ENCODE measurements at places on chromosomes 13 and 19.

DNA sequence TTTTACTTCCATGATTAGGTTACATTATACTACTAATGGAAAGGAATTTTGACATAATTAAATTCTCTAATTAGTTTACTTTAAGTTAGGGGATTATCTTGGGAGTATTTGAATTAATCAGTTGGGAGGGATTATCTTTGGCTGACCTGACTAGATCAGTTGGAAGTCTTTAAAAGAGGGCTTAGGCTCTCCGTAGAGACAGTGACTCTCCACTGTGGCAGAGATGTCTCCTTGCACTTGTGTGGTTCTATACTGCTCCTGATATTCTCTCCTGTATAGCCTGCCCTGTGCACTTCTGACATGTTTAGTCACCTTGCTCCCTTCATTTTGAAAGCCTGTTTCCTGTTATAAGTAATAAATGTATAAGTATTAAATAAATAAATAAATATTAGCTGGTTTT, 1612.3 kb upstream of the PRR20A start:
- no peak for DNase-seq

GRCh38 chr19:34975056-34975455, 11.0 kb upstream of the ZNF792 start:
- no peak for DNase-seq

- DNase-seq = peak; percentile 46
These were observed 1.1 kb downstream of the NAXD start for GRCh38 chr13:110616103-110617101.

DNA sequence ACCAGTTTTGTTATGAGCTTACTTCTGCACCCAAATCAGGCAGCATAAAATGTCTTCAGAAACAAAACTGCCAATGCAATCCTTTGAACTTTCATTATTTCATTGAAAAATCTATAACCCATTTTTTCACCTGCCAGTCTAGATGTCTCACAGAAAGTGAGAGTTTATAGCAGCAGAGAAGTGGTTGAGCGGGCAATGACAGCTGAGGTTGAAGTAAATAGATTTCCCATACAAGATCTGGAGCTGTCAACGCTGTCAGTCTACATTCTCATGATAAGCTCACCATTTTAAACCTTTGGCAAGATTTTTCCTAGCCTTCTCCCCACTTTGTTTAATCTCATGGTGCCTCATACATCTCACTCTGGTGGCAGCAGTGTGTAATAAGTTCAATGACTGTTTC, 1144.9 kb upstream of the PCDH9 start:
- DNase-seq = no peak

GRCh38 chr13:67229481-67230403, at the start of gene PCDH9:
TSS of gene PCDH9 (minus strand) at chr13:67230336. CDS start at chr13:67228440, 1,896 bp downstream.
- DNase-seq = peak; percentile 13

DNA sequence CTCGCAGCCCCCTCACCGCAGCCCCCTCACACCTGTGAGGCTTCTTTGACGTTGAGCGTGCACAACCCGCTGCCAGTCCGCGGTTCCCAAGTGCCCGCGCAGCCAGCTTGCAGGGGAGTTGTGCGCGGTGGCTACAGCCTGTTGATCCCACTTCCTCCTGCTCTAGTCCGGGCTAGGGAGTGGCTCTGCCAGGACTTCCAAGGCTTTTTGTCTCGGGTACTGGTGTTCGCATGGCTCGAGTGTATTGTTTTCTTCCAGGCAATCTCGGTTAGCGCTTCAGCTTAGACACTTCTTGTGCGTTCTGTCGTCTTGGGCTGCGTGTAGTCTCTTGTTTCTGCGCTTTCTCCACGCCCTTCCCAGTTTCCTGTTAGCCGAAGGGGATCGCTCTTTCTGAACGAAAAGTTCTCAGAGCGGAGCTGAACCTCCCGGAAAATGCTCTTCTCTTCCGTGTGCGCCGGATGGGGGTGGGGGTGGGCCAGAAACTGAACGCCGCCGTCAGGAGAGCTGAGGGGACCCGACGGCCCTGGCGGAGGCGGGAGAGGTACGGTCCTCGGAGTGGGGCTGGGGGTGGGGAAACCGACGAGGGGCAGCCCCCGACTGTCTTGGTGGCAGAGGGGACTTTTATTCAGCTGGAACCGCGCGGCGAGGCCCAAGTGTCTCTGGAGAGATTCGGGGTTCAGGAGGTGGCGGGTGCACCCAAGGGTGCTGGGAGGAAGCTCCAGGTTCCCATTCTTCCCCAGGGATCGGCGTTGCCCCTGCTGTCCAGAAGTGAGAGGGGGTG, 697 bp upstream of the DGKH start:
- DNase-seq = peak; percentile 65

DNA sequence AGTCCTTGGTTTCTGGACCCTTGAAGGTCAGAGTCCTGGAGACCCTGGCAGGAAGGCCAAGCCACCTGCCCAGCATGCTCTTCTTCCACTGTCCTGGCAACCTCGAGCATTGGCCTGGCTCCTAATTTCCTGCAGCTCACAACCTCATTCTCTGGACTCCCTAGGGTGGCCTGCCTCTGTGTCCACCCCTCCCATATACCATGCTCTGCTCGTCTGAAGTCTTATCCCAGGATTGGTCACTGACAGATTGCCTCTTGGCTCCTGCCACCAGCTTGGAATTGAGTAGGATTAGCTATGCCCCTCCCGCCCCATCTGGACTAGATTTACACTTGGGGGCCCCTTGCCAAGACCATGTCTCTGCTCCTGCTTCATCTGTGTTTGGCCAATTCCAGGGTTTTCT, 17.1 kb upstream of the WASF3 start:
- no peak for DNase-seq

- no peak for DNase-seq
These were observed 60.6 kb upstream of the ZNF724 start for GRCh38 chr19:23310729-23311211.

DNA sequence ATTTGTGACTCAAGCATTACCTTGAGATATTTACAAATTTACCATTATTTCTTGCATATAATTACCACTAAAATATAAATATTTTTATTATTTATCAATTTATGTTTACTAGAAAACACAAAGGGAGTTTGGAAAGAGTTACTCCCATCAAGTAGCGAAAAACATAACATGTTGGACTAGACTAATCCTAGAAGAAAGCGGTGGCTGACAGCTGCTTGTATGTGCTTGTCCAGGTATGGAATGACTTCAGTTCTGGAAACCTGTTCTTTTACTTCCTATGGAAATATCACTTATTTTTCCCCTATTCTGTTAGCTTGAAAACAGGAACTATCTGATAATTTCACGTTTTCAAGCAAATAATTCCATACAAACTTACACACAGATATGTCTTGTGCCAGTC, 28.5 kb downstream of the SLITRK1 start:
- no peak for DNase-seq

GRCh38 chr19:3146677-3147100, 10.9 kb downstream of the GNA15 start:
- DNase-seq = no peak

DNA sequence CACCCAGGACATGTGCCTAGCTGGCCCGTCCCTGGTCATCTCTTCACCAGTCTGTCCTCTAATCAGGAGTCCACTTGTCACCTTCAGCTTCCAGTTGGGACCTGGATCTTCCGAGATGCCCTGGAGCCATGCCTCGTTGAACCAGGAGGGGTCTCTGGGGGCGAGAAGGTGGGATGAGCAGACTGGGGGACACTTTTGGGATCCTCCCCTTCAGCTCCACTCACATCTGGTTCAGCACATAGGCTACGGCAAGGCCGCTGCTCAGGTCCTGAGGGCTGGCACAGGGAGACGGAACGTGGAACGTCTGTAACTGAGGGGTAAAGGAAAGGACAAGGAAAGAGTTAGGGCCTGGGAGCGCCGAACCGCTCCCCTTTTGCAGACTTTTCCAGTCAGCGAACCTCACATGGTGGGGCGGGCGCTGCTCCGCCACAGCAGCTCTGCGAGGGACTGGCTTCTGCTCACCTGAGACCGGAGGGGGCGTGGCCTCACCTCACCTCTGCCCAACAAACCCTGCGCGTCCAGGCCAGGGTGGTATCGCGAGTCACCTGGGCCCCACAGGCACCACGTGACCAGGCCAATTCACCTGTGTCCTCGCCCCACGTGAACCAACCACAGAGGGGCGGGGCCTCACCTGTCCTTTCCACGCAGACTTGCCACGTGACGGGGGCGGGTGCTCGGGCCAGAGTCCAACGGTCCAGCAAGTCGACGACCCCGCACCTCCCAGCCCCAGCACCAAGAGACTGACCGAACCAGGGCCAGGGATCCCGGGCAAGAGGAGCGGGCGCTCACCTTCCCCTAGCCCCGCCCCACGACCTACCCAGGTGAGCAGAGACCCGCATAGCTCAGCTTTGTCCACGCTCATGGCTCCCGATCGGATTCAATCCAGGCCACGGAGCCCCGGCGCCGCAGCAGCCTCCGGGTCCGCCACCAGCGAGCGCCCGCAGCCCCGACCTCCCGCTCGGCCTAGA, at the start of gene HOOK2:
Gene HOOK2 (minus strand): TSS at position 965 of the 968 bp plus-strand sequence. CDS start 103 bp downstream, at position 862.
- DNase-seq = no peak

DNA sequence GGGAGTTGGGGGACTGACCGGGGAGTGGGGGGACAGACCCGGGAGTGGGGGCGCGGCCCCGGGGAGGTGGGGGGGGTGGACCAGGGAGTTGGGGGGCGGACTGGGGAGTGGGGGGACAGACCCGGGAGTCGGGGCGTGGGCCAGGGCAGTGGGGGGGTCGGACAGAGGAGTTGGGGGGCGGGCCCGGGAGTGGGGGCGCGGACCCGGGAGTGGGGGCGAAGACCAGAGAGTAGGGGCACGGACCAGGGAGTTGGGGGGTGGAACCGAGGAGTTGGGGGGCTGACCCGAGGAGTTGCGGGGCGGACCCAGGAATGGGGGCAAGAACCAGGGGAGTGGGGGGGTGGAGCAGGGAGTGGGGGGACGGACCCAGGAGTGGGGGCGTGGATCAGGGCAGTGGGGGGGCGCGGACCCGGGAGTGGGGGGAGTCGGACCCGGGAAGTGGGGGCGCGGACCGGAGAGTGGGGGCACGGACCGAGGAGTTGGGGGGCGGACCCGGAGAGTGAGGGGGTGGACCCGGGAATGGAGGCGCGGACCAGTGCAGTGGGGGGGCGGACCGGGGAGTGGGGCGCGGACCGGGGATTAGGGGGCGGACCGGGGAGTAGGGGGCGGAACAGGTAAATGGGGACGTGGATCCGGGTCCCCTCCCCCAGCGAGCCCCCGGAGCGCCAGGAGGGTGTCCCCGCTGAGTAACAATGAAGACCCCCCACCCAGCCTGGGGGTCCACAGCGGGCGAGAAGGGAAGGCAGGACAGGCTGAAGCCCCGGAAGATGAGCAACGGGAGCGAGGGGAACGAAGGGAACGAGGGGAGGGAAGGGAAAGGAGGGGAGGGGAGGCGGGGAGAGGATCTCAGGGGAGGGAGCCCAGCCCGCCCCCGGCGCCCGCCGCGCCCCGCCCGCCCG, 589 bp downstream of the R3HDM4 start:
- DNase-seq = no peak

DNA sequence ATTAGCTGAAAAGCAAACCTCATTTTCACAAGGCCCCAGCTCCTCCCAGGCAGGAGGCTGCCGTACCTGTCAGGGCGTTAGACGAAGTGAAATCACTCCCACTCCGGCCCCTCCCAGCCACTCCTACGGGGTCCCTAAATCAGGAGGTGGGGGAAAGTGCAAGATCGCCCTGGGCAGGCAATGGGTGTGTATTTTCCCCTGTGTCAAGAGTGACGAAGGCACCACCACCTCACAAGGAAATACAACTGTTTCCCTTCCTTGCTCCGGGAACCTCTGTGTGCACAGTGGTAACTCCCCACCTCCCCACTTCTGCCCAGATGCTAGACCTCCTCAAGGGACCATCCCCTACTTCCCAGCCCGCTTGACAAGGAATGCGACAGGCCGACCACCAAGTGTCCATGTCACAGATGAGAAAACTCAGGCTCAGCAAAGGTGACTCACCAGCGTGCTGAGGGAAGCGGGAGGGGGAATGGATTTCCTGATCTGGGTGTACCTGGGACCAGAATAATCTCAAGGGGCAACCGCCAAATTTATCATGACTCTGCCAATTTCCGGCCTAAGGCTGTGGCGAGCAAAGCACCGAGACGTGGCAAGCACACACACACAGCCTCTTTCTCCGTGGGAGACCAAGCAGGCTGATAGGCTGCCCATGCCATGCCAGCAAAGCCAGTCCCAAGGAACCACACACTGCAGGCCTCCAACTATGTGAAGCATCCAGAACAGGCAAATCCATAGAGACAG, 7.3 kb downstream of the PPP6R1 start:
- peak; percentile 55 for DNase-seq

DNA sequence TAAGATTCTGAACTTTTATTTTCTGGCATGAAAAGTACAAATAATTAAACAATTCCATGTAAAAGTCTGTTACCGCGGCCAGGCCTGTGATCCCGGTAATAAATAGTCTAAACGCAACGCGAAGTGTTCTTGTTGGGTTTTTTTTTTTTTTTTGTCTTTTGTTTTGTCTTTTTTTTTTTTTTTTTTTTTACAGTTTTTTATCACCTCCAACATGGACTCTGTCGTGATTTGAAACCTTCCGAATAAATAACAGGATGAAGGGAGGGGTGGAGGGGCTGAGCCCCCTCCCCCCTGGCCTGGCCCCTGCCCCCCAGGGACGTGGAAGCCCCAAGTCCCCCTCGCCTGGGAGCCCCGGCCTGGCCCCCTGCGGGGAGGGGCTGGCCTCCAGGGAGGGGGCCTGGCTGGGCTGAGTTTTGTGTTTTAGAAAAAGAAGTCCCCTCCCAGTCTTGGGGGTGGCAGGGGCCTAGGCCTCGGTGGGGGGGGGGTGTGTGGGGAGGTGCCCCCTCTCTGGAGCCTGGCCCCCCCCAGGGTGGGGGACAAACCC, 16.0 kb downstream of the PRKCSH start:
- no peak for DNase-seq

DNA sequence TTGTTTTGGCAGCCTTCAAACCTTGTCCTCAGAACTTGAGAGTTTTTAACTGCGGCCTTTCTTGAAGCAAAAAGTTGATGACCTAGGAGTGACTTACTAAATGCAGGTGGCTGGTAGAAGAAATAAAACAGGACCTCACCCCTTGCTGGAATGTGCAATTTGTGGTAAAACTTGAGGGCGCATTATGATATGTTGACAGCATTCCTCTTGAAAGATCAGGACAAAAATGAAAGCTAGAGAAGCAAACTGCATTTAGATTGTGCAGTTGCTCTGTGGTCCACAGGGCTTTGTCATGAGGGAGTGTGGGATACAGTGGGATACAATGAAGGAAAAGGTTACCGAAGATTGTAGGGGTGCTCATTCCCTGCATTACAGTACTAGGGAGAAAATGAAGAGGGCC, 504.2 kb downstream of the GPC6 start:
- peak; percentile 75 for DNase-seq

DNA sequence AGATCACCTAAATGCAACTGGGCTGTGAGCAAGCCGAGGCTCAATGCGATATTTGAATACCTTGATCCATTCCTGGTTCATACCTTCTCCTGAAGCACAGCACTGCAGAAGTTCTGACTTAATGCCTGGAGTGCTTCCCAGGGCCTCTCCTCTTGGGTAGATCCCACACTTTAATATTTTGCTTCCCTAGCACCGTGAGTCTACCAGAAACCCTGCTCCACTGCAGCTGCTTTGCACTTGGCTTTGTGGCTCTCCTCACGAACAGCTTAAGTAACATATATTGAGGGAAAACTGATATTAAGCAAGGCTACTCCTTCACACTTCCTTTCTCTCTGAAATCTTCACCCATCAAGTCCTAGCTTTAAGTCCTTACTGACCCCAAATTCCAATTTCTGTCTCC, 51.6 kb upstream of the C13orf42 start:
- DNase-seq = no peak

All from astrocyte (in vitro differentiated cells and primary cell).